ENCODE measurements at places on chromosomes 11 and 22. TPM values are rescaled to one million over a fixed set of nuclear protein-coding genes. Genes with fewer than 3 reads are reported as not detected.
A peak's percentile ranks its signal among the peaks of the same experiment; 100 is the strongest.

DNA sequence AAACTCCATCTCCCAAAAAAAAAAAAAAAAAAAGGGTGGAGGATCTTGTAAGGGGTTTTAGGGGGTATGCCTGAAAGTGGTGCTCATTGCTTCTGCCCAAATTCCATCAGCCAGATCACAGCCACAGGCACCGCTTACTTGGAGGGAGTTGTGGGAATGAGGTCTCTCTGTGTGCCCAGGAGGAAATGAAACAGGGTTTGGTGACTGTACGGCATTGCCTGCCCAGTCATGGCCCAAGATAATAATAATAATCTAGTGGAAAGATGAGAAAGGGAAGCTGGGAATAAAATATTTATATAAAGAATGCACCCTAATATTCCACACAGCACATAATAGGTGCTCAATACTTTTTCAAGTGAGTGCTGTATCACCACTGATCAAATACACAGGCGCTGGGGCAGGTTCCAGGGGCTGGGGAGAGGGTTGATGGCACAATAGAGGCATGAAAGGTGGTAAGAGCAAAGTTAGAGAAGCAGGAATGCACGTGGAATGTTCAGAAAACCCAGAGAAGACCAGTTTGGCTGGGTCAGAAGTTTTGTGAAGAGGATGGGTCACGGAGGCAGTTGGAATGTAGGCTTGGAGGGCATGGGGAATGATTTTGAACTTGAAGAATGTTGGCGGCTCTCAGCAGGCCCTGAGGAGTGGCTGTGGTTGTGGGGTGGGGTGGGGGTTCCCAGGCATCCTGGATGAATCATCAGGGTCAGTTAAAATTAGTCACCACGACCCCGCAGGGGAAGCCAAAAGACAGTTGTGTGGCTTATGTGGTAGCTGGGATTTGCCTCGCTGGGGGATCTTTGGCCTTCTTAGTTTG is 12.5 kb upstream of the MB start:
- no peak for DNase-seq

GRCh38 chr11:118229274-118229847 is 4.5 kb upstream of the JAML start:
- no peak for DNase-seq

- peak; percentile 94 for DNase-seq
Observed at GRCh38 chr11:66282468-66283455, 4.8 kb downstream of the CNIH2 start.

- no peak for DNase-seq
Observed at GRCh38 chr11:118320515-118320914, 16.0 kb downstream of the CD3E start.

DNA sequence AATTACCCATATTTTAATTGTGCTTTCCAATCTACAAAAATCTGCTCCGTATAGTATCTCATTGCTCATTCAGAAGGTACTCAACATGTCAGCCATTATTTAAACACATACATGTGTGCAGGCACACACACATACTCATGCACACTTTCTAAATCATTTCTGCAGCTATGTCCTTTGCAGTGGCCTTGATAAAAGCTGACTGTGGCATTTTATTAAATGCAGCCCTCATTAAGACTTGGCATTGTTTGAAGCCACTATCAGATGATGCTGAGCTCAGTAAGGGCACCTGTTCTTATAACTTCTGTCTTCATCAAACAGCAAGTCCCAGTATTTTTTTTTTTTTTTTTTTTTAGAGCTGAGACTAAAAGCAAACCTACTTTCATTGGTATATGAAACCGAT is 1071.9 kb upstream of the CCDC90B start:
- DNase-seq, result no peak

GRCh38 chr11:120254788-120255518 is 15.0 kb downstream of the POU2F3 start:
- DNase-seq, result no peak

DNA sequence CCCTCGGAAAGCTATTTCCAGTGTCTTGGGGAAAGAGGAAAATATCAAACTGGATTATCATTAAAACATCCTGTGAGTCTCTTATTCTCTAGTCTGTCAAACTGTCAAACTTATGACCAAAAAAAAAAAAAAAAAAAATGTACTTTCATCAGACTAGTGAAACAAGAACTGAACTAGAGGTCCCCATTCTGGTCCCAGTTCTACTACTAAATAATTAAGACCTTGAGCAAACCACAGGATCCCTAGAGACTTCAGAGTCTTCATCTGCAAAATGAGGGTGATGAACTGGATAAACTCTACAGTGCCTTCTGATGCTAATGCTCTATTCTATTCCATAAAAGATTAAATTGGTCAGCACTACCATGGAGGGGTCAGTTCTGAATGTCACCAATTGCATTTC is 105.8 kb downstream of the SERGEF start:
- no peak for DNase-seq

DNA sequence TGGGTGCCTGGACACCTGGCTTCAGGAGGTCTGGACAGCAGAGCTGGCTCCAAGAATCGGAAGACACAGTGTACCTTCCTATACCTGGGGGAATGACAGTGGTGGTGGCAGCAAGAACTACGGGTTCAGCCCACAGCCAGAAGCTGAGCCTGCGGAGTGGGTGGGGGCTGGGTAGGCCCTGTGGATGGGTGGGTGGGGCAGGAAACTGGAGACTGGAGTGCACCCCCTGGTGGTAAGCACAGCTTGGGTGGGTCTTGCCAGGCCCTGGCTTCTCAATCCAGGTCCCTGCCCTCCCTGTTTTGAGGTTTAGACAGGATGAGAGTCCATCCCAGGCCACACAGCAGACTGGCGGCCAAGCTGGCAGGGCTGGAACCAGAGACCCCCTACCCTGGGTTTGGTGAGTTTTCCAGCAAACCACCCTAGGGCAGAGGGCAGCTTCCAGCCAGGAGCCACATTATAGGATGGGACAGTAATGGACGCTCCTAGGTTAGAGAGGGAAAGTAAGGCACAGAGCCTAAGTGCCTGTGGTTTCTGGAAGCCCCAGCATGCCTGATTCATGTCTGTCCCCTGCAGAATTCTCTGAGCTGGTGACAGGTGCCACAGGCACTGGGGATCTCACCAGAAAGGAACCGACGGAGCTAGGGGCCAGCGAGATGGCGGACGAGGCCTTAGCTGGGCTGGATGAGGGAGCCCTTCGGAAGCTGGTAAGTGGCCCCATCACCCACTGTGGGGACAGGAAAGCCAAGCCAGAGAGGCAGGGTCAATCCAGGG is 1.7 kb downstream of the SMTN start:
- DNase-seq, result no peak

DNA sequence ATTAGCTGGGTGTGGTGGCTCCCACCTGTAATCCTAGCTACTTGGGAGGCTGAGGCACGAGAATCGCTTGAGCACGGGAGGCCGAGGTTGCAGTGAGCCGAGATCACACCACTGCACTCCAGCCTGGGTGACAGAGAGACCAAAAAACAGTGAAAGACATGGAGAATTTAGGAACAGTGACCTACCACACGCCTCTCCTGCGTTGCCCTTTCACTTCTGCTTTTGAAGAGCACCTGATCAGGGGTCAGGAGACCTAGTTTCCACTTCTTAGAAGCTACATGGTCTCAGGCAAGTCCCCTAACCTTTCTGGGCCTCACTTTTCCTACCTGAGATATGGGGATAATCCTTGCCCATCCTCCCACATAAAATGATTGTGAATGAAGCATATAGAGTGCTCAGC is 12.2 kb downstream of the SLC35C1 start:
- DNase-seq, result no peak

DNA sequence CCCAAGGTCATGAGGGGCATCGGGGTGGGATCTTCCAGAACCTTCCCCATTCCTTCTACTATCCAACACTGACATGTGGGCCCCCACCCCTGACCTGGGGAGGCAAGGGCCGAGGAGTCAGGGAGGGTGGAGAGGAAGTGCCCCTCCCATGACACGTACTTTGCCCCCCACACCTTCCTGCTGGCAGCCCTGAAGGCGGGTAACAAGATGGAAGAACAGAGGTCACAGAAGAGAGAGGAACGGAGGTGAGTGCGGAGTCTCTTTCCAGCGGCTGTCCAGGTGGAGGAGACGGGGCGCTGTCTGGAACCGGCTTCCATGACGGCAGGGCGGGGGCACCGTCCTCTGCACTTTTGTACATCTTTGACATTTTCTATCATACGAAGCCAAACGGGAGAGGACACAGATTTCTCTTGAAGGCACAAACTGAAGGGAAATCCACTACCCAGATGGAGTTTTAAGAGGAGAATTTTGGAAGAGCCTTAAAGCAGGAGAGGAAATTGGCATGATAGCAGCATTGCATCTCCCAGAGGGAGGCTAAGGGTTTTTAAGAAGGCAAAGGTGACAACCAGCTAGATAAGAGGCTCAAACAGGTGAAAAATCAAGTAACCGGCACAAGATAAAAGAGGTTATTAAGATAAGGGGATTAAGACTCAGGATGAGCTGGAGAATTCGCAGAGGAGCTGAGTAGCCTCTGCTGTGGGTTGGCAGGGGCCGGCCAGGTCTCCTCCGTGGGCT is 16.7 kb downstream of the OSBPL5 start:
- DNase-seq, result no peak

GRCh38 chr11:76123248-76123647 is 83.1 kb downstream of the WNT11 start:
- no peak for DNase-seq

GRCh38 chr11:45021692-45022141 is 71.0 kb upstream of the TP53I11 start:
- DNase-seq, result peak; percentile 87

DNA sequence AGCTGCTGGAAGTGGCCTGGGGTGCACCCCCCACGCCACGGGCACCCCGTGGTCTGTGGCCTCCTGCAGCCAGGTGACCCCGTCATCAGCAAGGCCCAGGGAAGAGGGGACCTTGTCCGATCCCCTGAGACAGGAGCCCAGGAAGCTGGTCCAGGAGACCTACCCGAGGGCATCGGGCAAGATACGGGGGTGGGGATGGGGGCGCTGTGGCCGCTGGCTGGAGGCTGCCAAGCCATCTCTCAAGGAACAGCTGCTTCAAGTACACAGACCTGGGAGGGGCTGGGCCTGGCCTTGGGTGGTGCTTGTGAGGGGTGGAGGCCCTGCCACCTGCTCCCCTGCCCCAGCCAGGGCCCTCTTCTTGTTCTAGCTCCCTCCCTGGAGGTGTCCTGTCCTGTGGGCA is 1272.1 kb downstream of the BRD1 start:
- no peak for DNase-seq

- no peak for DNase-seq
Observed at GRCh38 chr11:102325088-102325487, 7.8 kb downstream of the BIRC3 start.

OR2AG1 gene
- polyA plus RNA-seq, result not detected

LMO1 gene
- polyA plus RNA-seq, result 11.1 TPM

OSBP2 gene
- 5.1 TPM for polyA plus RNA-seq

VPREB1 gene
- not detected for polyA plus RNA-seq

ART1 gene
- 4.0 TPM for polyA plus RNA-seq
